Activated T-cell treated with anti-CD3 and anti-CD28 coated beads, Interleukin-2, amount 50 U/mL, for 72 hours (primary cell): ENCODE measurements at places on chromosomes 2 and 18. TPM values are rescaled to one million over a fixed set of nuclear protein-coding genes. Genes with fewer than 3 reads are reported as not detected.

SMAD4 gene
- 97.0 TPM for total RNA-seq

CTDSP1 gene
- total RNA-seq, result 76.7 TPM

- H3K36me3 ChIP-seq, result no peaks in the 10 kb centered on the region
- no peak for DNase-seq
- H3K4me1 ChIP-seq, result no peaks in the 10 kb centered on the region
These were observed 129.4 kb upstream of the ASB18 start for GRCh38 chr2:236393581-236393980.

DNA sequence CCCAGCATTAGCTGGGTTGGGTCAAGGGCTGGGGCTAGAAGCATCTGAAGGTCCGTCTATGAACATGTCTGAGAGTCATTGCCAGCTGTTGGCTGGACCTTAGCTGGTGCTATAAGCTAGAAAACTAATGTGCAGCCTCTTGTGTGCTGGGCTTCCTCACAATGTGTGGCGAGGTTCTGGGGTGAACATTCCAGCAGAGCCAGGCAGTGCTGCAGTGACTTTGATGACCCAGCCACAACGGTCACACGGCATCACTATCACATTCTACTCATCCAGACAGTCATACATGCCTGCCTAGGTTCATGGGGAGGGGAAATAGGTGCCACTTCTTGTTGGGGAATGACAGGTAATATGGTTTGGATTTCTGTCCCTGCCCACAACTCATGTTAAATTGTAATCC, 260.5 kb downstream of the CYP26B1 start:
- no peak overlapping the region for H3K4me3 ChIP-seq
- no peak overlapping the region for H3K27ac ChIP-seq

DNA sequence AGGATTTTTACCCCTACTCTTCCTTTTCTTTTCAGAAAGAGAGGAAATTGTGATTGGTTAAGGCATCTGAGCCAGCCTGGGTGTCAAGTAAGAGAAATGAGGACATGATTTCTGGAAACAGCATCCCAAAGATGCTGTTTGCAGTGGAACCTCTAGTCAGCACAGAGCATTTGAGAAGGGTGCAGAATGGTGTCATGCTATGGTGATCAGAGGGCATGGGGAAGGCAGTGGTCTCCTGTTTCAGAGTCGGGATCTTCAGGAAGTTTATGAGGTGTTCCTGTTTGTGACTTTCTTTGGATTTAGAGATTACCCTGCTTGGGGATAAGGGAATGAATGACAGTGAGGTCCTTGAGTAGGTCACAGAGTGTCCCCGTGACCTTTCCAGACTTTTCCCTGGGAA, 117.5 kb downstream of the LYPD6B start:
- no peak for DNase-seq
- H3K36me3 ChIP-seq, result no peaks in the 10 kb centered on the region
- no peak overlapping the region for H3K4me3 ChIP-seq
- H3K27me3 ChIP-seq, result peaks cover 66% of the 10 kb centered on the region
- H3K4me1 ChIP-seq, result peaks cover 8% of the 10 kb centered on the region
